NCI-H2171 treated with DMSO at 0.1 percent for 48 hours (cell line): ENCODE measurements at places on chromosomes 3 and 15.
A peak's percentile ranks its signal among the peaks of the same experiment; 100 is the strongest.

- DNase-seq = no peak
Observed at GRCh38 chr15:66868918-66869317, 166.9 kb downstream of the SMAD6 start.

- DNase-seq = no peak
Observed at GRCh38 chr15:70432924-70433495, 330.3 kb downstream of the UACA start.

- DNase-seq = peak; percentile 27
Observed at GRCh38 chr3:100737334-100737733, 28.0 kb downstream of the TFG start.

- no peak for DNase-seq
Observed at GRCh38 chr3:84946240-84946639, 12.5 kb upstream of the CADM2 start.

DNA sequence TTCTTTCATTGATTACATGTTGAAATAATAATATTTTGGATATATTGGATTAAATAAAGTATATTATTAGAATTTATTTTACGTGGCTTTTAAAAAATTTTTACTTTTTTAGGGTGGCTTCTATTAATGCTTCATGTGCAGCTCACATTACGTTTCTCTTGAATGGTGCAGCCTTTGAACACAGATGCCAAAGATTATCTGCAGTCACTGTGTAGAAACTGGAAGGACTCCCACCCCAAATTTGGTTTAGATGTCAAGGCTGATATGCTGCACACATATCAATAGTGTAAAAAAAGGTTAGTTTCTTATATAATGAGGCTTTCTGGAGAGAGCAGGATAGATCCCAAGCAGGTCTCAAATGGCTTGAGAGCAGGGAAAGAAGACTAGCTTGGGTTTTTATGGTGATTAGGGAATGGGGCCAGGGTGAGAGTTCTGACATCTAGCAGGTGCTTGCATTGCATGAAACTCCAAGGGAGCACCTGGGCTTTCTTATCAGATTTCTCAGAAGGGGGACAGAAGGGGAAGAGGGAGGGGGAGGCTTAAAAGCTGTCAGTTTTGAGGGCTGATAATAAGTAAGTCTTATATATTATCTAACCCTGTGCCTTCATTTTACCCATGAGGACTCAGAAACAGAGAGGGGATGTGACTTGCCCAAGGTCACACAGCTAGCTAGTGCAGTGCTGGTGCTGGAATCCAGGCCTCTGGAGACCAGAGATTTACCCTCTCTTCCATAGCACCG, 89.6 kb downstream of the CHST2 start:
- peak; percentile 15 for DNase-seq

- no peak for DNase-seq
Observed at GRCh38 chr3:36944641-36945270, at the start of gene TRANK1. TRANK1 (minus strand) TSS chr3:36945054; CDS start chr3:36944809, 245 bp downstream.

DNA sequence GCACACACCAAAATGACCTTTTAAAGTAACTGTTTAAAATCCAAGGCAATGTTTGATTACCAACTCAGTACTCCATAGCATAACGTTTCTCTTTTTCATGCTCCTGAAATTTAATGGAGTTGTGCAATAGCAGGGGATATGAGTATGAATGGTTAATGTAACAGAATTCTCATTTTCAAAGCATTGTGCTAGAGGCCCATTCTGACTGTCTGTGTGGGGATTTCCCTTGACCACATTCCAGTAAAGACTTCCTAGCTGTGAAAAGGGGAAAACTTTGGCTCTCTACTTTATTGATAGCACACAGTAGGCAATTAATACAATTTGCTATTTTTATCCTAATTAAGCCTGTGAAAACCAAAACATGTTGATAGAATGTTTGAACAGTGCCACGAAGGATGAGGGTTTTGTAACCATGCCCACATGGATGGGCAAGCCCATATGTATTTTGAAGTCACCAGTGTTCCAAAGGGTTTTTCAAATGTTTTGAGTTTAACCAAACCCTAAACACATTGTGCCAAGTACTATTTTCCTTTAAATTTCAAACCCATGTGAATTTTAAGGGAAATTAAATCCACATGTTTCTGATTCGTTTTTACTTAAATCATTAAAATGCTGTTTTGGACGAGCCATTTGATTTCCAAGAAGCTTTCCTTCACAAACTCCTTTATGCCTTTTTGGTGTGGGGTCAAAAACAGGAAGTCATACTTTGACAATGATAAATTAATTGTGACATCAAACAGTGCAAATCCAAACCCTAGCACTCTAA, 261.2 kb downstream of the SHOX2 start:
- DNase-seq = no peak
